ENCODE measurements at places on chromosomes 7 and 10.
A peak's percentile ranks its signal among the peaks of the same experiment; 100 is the strongest.

DNA sequence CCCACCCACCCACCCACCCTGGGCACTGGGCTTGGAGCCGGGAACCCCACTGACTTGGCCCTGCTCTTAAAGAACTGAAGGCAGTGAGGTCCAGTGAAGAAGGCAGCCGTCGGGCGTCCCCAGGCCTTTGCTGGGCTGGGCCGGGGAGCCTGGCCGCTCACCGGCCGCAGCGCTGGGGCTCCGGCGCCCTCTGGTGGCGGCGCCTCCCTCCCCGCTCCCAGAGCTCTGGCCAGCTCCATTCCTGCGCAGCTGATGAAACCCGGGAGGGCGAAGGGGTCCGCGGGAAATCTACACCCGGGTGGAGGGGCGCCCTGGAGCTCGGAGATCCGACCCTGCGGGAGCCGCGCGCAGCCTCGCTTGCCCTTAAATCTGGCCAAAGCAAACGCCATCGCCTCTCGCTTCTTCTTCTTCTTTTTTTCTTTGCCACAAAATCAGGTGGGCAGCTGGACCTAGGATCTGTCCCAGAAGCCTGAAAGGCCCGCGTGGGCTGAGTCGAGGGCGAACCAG lies 1.7 kb upstream of the CXCL12 start:
- DNase-seq, result peak; percentile 68

DNA sequence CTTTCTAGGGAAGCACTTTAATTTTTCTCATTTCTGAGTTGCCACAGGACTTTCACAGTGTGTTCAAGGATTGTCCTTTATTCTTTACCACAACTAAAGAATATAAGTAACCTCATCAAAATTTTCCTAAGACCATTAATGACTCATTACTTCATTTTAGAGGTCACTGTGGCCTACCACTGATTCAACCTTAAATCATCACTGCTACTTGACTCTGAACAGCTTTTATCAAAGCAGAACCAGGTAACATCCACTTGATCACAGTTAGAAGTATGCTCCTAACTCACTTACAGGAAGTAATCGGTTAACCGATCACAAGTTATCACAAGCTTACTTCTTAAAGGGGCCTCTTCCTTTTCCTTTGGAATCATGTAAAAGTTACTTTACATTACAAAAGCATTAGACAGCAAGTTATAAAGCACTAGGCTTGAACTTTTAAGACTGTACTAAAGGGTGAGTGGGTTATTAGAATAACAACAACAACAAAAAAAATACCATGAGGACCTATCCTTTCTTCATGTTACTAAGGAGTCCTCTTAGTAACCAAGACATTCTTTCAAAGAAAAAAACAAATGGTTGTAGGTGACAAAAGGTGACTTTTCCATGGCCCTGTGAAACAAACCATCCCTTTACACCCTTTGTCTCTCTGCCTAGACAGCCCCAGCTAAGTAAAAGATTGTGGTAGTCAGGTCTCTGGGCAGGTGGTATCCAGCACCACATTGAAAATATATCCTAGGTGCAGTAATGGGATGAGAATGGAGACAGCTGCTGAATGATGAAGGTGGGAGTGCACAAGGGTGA lies 40.0 kb upstream of the PDK4 start:
- peak; percentile 43 for DNase-seq

DNA sequence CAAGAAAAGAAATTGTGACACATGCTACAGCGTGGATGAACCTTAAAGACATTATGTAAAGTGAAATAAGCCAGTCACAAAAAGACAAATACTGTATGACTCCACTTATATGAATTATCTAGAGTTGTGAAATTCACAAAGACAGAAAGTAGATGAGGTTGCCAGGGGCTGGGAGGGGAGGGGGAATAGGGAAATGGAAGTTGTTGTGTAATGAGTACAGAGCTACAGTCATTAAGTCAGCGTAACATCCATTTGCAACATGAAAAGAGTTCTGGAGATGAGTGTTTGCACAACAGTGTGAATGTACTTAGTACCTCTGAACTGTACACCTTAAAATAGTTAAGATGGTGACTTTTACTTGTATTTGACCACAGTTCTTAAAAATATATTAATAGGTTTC lies 112.1 kb upstream of the CDK1 start:
- DNase-seq, result peak; percentile 69

GRCh38 chr10:52801947-52802346 lies 29.4 kb upstream of the MBL2 start:
- peak; percentile 55 for DNase-seq

- no peak for DNase-seq
These were observed 44.8 kb downstream of the JAZF1 start for GRCh38 chr7:28135760-28136159.
